ENCODE measurements at places on chromosomes 6 and 20. TPM values are rescaled to one million over a fixed set of nuclear protein-coding genes. Genes with fewer than 3 reads are reported as not detected.

DNA sequence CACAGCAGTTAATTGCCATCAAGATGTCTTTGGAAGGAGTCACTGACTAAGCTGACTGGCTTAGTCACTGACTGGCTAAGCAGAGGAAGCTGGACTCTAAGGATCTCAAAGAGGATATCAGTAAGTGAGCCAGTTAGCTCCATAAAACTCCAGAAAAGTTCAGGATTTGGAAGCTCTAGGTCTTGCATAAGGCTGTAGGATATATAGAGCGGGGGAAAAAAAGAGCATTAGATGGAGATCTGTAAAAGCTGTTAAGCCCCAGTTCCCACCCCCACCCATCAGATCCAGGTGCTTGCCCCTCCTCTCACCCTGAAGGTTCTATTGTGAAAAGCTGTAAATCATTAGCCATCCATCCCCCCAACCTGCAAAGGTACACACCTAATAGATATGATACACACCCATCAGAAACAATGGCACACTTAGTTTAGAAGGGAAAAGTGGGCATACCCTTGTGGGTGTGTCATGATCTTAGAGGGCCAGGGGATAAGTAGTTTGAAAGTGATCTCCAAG, 32.2 kb downstream of the CARMIL1 start:
- H3K27me3 ChIP-seq = no peaks in the 10 kb centered on the region
- no peaks in the 10 kb centered on the region for H3K4me1 ChIP-seq
- H3K36me3 ChIP-seq = no peaks in the 10 kb centered on the region
- no peak overlapping the region for H3K27ac ChIP-seq
- no peak for DNase-seq
- no peak overlapping the region for H3K4me3 ChIP-seq

DNA sequence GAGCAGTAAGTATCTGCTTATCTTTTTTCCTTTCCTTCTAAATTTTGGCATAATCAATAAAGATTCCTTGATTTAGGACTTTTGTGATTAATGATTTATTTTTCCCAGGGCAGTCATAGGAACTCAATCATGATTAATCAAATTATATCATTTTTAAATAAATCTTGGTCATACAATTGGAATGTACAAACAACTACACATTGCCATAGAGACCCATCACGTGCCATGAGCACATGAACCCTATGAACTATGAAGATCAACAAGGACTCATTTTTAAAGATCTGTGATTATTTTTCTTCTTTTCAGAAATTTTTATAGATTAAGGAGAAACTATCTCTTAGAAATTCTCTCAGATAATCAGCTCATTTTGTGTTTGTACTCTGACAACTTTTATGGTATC, 622.4 kb downstream of the BCKDHB start:
- no peaks in the 10 kb centered on the region for H3K36me3 ChIP-seq
- DNase-seq = no peak
- H3K27ac ChIP-seq = no peak overlapping the region

- H3K27me3 ChIP-seq = no peaks in the 10 kb centered on the region
- no peak for DNase-seq
- no peak overlapping the region for H3K27ac ChIP-seq
- H3K36me3 ChIP-seq = no peaks in the 10 kb centered on the region
- no peaks in the 10 kb centered on the region for H3K4me1 ChIP-seq
- H3K4me3 ChIP-seq = no peak overlapping the region
These were observed 295.0 kb upstream of the PRDM1 start for GRCh38 chr6:105791179-105791578.

DNA sequence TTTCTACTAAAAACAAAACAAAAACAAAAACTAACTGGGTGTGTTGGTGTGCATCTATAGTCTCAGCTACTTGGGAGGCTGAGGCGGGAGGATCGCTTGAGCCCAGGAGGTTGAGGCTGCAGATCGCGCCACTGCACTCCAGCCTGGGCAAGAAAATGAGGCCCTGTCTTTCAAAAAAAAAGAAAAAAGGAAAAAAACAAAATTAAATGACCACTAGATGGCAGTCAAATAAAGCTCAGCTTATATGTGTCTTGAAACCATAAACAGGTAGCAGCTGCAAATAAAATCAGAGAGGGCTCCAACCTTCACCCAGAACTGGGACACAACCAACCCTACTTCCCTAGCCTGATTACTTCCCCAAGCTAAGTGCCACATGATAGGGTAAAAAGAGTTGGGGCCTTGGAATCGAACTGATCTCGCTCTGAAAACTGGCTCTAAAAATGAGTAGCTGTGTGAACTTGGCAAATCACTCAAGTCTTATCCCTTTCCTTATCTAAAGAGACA, 67.1 kb upstream of the ADGRF4 start:
- no peak overlapping the region for H3K4me3 ChIP-seq
- no peaks in the 10 kb centered on the region for H3K36me3 ChIP-seq
- no peaks in the 10 kb centered on the region for H3K27me3 ChIP-seq
- H3K27ac ChIP-seq = no peak overlapping the region
- no peaks in the 10 kb centered on the region for H3K4me1 ChIP-seq

- no peak overlapping the region for H3K4me3 ChIP-seq
- H3K27ac ChIP-seq = no peak overlapping the region
- H3K36me3 ChIP-seq = no peaks in the 10 kb centered on the region
- peaks cover 12% of the 10 kb centered on the region for H3K4me1 ChIP-seq
These were observed 3.1 kb upstream of the CABLES2 start for GRCh38 chr20:62409931-62410745.

DNA sequence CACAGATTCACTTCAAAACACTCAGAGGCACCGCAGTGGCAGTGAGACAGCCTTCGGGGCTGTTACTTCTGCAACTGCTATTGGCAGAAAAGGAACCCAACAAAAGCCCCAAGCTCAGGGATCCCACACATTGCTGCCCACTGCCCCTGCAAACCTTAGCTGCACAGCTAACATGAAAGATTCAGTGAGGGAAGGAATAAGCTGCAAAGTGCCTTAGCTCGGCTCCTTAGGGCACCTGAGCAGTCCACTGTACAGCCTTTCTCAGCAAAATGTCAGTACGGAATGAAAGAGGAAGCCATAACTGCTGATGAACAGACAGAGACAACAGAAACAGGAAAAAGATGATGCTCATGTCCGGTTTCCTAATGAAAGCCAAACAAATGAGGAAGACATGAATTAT, 179.7 kb upstream of the SHLD1 start:
- H3K4me1 ChIP-seq = no peaks in the 10 kb centered on the region
- H3K27ac ChIP-seq = no peak overlapping the region
- H3K36me3 ChIP-seq = no peaks in the 10 kb centered on the region
- DNase-seq = no peak

- H3K4me1 ChIP-seq = no peaks in the 10 kb centered on the region
- no peak overlapping the region for H3K27ac ChIP-seq
- no peak overlapping the region for H3K4me3 ChIP-seq
- H3K27me3 ChIP-seq = no peaks in the 10 kb centered on the region
- H3K36me3 ChIP-seq = no peaks in the 10 kb centered on the region
These were observed 36.1 kb downstream of the EFCAB8 start for GRCh38 chr20:32894711-32895355.

DNA sequence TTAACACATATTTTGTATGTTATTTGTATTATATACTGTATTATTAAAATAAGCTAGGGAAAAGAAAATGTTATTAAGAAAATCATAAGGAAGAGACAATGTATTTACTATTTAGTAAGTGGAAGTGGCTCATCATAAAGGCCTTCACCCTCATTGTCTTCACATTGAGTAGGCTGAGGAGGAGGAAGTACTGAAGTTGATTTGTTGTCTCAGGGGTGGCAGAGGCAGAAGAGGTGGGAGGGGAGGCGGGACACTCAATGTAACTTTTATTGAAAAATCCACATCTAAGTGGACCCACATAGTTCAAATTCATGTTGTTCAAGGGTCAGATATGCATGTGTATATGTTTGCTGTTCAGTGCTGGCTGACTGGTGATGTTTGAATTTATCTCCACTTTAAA, 210.2 kb upstream of the CITED2 start:
- no peak overlapping the region for H3K4me3 ChIP-seq
- no peak for DNase-seq
- no peaks in the 10 kb centered on the region for H3K36me3 ChIP-seq
- no peaks in the 10 kb centered on the region for H3K4me1 ChIP-seq

DNA sequence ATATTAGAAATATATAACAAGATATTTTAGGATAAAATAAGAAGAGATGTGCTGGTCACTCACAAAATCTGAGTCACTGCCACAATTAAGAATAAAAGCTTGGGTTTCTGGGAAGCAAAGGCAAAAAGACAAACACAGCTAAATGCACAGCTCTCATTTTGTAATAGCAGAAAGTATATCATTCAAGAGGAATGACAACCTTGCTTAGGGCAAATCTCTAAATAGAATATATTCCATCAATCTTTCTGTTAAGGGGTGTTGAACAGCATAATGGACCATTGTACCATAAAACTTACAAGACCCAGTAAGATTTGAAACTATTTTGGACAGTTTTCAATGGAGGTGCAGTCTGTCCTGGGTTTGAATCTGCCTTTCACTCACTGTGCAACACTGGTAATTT, 464.9 kb upstream of the SOX4 start:
- H3K4me1 ChIP-seq = peaks cover 6% of the 10 kb centered on the region
- no peak overlapping the region for H3K4me3 ChIP-seq
- no peaks in the 10 kb centered on the region for H3K27me3 ChIP-seq
- H3K36me3 ChIP-seq = no peaks in the 10 kb centered on the region
- no peak overlapping the region for H3K27ac ChIP-seq
- no peak for DNase-seq

GRCh38 chr20:43781215-43781614, 54.4 kb upstream of the GTSF1L start:
- no peak overlapping the region for H3K27ac ChIP-seq
- H3K4me1 ChIP-seq = no peaks in the 10 kb centered on the region
- no peak for DNase-seq
- no peak overlapping the region for H3K4me3 ChIP-seq

GRCh38 chr6:28172006-28172405, 30.3 kb downstream of the ZKSCAN8 start:
- no peaks in the 10 kb centered on the region for H3K4me1 ChIP-seq
- no peak overlapping the region for H3K4me3 ChIP-seq
- no peak for DNase-seq
- H3K36me3 ChIP-seq = no peaks in the 10 kb centered on the region
- no peaks in the 10 kb centered on the region for H3K27me3 ChIP-seq
- H3K27ac ChIP-seq = no peak overlapping the region

DNA sequence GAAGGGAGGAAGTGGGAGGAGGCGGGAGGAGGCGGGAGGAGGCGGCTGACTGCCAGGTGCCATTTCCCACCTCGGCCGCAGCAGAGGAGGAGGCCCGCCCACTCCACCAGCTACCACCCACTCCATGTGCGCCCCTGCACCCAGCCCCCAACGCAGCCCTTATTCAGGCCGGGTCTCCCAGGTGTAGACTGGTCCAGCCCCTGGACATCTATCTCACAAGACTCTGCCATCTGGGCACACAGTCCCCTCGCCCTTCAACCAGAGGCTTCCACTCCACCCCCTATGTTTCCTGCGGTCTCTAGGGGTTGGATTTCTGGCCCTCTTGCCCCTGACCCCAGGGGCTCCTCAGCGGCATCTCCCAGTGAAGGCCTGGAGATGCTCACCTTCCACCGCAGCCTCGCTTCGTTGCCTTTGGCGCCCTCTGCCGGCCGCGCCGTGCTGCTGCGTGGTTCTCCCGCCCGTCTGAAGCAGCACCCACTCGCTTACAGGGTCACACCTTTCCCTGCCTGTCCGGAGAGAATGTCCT, 32.6 kb upstream of the FAM83D start:
- H3K4me1 ChIP-seq = no peaks in the 10 kb centered on the region
- H3K27ac ChIP-seq = no peak overlapping the region
- no peak overlapping the region for H3K4me3 ChIP-seq
- no peaks in the 10 kb centered on the region for H3K36me3 ChIP-seq
- no peaks in the 10 kb centered on the region for H3K27me3 ChIP-seq
- DNase-seq = peak; percentile 72

DNA sequence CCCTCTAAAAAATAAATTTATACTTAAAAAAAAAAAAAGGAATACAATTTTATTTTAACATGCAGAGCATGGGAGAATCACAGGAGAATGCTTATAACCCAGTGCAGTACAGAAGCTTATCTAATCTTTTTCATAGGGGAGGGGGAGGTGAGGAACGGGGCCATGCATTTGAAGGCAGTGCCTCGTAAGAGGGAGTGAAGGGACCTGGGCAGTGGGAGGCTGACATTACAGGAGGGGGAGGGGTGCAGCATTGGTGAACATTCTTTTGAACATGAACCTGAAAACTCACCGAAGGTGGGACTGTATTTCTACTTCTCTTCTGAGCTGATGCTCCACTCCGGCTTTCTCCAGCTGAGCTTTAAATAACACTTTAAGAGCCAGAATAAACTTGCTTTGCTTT, 9.3 kb downstream of the AURKA start:
- no peak overlapping the region for H3K27ac ChIP-seq
- DNase-seq = no peak
- no peaks in the 10 kb centered on the region for H3K4me1 ChIP-seq
- no peak overlapping the region for H3K4me3 ChIP-seq
- no peaks in the 10 kb centered on the region for H3K27me3 ChIP-seq

DNA sequence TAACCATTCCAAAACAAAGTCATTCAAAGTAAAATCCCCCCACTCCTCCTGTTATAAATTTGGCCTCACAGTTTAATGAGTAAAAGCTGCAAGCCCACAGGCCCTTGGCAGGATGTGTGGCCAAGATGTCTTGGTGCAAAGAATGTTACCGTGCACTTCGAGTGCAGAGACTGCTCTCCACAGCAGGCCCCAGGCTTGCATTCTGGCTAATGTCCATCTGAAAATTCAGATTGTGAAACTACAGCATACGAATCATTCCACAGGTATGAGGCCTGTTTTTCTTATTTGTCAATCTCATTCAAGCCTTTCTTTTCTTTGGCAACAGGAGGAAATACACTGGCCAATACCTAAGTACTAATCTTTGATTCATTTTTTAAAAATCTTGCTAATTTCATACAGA, 7.1 kb downstream of the RPS6KA2 start:
- H3K36me3 ChIP-seq = no peaks in the 10 kb centered on the region
- no peaks in the 10 kb centered on the region for H3K4me1 ChIP-seq
- no peaks in the 10 kb centered on the region for H3K27me3 ChIP-seq

- H3K4me1 ChIP-seq = no peaks in the 10 kb centered on the region
- no peaks in the 10 kb centered on the region for H3K36me3 ChIP-seq
- no peak overlapping the region for H3K4me3 ChIP-seq
- no peak overlapping the region for H3K27ac ChIP-seq
These were observed 477.1 kb upstream of the SPTLC3 start for GRCh38 chr20:12531626-12532025.

GRCh38 chr6:683742-684440, 9.0 kb downstream of the EXOC2 start:
- H3K4me1 ChIP-seq = no peaks in the 10 kb centered on the region
- no peaks in the 10 kb centered on the region for H3K27me3 ChIP-seq
- H3K27ac ChIP-seq = no peak overlapping the region
- no peak for DNase-seq
- no peaks in the 10 kb centered on the region for H3K36me3 ChIP-seq

Gene MOCS3
- 3.2 TPM for total RNA-seq

Gene ANGPT4
- 0.12 TPM for total RNA-seq

Gene ZNF311
- 0.62 TPM for total RNA-seq

Gene C20orf141
- total RNA-seq = not detected

Gene RSPH4A
- not detected for total RNA-seq

Gene SLC13A3
- 14.6 TPM for total RNA-seq

Gene GPX5
- total RNA-seq = not detected

Gene MTHFD1L
- total RNA-seq = 1.8 TPM

Measured in right lobe of liver (tissue), 6 donors.